NCI-H2081 (cell line): ENCODE measurements at places on chromosomes 16 and 17.
A peak's percentile ranks its signal among the peaks of the same experiment; 100 is the strongest.

GRCh38 chr16:30372038-30372712, 1.9 kb upstream of the TBC1D10B start:
- no peak for DNase-seq

GRCh38 chr17:34420254-34420766, 57.3 kb upstream of the CCL1 start:
- DNase-seq: peak; percentile 39

GRCh38 chr17:39658760-39659159, 6.4 kb upstream of the TCAP start:
- no peak for DNase-seq

- DNase-seq: no peak
These were observed 10.4 kb upstream of the GNA13 start for GRCh38 chr17:65066901-65067300.

DNA sequence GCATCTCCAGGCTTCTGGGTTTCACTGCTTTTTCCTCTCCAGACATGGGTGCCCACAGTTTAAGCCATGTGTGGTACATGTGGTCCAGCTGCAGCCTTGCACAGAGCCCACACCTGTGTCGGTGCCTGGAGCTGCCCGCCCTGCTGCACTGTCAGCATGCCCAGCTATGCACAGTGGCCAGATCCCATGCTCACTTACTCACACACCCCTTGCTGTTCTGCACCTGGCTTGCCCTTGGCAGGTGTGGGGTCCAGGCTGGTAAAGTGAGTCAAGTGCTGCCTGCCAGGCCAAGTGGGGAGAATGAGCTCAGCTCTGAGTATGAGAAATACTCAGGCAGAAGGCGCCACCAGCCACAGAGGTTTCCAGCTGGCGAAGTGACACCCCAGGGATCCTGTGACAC, 739.9 kb downstream of the CDH11 start:
- DNase-seq: no peak

DNA sequence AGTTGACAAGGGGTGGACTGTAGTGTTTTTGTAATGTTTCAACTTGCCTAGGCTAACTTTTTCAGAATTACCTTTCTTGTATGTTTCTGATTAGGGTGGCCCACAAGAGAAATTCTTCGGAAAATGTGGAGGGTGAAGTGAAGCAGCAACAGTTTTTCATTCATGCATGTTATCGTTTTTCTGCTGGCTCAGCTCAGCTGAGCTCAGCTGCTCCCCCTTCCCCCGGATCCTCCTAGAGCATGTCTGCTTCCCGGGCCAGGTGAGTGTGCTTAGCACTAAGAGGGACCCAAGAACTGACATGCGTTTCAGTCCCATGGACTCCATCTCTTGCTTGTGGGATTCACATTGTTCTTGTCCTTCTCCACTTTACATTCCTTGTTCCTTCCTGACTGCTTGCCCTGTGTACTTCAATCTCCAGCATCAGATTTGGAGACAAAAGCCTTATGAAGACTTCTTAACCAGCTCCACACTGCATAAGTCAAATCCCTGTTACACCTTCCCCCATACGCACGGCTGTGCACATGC, 33.6 kb downstream of the SCPEP1 start:
- no peak for DNase-seq

GRCh38 chr17:42773290-42774035, at the start of gene VPS25:
VPS25 (plus strand) TSS chr17:42773449; CDS start chr17:42773476, 27 bp downstream.
- DNase-seq: peak; percentile 81

GRCh38 chr17:80125656-80126448, 21.1 kb downstream of the EIF4A3 start:
- DNase-seq: no peak

GRCh38 chr17:29622337-29623282, at the start of gene CORO6:
CORO6 (minus strand) TSS chr17:29622912; CDS start chr17:29621421, 1,491 bp downstream.
- DNase-seq: no peak

DNA sequence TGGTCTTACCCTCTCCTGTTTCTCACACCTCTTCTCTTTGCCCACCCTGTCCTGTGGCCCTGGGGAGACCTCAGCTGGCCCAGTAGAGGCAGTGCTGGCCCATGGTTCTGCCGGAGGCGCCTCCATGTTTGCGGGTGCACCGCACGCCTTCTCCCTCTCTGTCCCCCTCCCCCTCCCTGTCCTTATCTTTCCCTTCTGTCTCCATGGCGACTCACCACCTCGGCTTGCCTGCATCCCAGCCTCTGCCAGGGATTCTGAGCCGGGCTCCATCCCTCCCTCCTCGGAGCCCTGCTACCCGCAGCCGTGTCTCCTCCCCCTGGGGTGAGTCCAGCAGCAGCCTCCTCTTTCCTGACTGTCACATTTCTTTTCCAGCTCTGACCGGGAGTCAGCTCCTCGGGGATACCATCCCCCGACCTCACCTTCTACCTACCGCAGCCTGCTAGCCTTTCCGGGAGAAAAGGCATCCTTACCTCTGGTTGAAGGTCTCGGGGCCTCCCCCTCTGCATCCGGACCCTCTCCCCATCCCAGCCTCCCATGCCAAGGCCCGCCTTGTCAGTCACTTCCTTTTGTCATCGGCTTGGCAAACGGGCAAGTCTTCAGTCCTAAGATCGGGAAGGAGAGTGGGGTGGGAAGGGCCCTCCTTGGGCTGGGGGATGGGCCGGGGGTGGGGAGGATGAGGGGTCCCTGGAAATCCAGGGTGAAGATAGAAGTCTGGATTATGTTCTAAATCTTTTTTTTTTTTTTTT, at the start of gene RNF112:
Gene RNF112, plus strand, starts transcription at position 358 of the 746 bp plus-strand sequence. Its CDS starts 177 bp downstream, at position 535.
- no peak for DNase-seq

DNA sequence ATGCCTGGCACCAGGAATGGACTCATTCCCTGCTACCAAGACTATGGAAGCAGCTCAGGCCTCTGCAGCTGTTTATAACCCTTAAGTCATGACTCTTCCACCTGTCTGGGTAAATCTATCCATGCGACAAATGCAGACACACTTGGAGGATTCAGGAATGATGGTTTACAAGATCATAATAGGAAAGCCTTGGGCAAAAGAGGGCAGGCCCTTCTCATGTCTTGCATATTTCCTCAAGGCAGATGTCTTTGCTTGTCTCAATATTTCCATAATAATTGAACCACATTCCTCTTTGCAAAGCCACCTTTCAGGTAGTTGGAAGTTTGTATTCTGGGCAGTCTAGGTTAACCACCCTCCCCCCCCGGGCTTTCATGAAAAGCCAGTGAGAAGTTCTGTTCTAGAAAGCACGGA, 884 bp upstream of the JPT1 start:
- no peak for DNase-seq

DNA sequence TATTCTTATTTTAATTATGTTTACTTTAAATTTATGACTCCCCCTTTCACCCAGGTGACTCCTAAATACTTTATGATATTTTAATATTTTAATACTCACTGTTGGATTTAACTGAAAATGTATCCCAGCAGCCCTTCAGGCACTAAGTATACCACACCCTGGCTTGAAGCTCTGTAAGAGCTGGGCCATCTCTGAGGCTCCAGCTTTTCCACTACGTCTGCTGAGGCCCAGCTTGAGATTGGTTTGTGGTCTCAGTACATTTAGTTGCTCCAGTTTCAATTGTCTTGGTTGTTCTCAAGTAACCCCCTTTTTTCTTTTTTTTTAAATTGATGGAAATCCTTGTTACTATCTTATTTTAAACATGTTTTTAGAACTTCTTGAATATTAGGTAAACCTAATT, 27.0 kb upstream of the CAPNS2 start:
- no peak for DNase-seq

DNA sequence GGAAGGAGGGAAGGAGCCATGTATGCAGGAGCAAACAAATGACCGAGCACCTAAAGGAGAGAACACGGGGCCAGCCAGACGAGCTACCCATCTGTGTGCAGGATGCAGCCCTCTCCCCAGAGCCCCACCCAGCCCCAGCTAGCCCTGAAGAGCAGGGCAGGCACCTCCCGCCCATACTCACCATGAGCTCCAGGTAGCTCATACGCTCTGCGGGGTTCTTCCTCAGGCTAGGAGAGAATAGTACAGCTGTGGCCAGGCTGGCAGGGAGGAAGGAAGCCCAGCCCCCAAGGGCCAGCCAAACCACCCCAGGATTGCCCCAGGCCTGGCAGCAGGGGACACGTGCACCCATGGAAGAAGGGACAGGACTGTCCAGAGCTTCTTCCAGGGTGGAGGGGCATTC, 81.9 kb downstream of the KCNJ18 start:
- DNase-seq: no peak

GRCh38 chr16:27346819-27347218, 33.0 kb downstream of the IL4R start:
- no peak for DNase-seq

GRCh38 chr16:29974291-29975133, 844 bp downstream of the TAOK2 start:
- no peak for DNase-seq

DNA sequence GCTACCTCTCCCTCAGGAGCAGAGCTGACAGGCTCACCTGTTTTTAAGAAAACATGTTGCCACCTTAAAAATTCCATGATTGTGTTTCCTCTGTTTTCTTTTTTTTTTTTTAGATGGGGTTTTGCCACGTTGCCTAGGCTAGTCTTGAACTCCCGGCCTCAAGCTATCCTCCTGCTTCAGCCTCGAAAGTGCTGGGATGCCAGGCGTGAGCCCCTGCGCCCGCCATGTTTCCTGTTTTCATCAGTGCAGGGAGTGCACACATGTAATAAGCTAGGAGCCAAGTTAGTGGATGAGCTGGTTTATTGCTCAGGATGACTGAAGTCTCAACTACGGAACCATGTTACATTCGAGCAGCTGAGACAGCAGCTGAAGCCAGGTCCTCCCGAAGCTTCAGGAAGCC, 13.6 kb downstream of the MRM3 start:
- no peak for DNase-seq

- DNase-seq: no peak
These were observed 60.0 kb downstream of the HS3ST3B1 start for GRCh38 chr17:14360856-14361255.

GRCh38 chr17:73620414-73620813, 23.8 kb downstream of the SDK2 start:
- DNase-seq: no peak

- DNase-seq: no peak
These were observed 19.7 kb upstream of the RGS9 start for GRCh38 chr17:65117384-65118035.

DNA sequence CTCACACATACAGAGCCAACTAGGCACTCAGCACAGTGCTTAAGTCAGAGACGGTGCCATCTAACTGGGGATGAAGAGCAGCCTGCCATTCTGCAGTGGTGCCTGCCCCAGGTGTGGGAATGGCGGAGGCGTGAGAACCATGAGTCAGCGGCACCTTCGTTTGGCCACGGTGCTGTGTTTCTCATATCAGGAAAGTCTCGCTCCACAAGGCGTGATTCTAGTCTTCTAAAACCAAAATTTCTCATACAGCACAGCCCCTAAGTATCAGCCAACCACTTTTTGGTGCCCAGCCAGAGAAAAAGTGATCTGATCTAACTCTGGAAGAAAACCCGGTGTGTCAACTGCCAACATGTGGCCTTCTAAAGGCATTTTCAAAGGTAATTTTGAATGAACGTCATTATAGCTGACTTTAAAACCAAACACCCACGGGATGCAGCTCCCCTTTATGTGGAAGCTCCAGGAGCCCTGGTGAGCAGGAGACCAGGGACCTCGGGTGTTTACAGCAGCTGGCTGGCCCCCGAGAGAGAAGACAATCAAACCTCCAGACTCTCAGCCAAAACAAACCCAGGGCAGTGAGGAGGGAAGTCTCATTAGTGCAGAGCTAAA, 54.6 kb downstream of the ABCC12 start:
- DNase-seq: peak; percentile 66

DNA sequence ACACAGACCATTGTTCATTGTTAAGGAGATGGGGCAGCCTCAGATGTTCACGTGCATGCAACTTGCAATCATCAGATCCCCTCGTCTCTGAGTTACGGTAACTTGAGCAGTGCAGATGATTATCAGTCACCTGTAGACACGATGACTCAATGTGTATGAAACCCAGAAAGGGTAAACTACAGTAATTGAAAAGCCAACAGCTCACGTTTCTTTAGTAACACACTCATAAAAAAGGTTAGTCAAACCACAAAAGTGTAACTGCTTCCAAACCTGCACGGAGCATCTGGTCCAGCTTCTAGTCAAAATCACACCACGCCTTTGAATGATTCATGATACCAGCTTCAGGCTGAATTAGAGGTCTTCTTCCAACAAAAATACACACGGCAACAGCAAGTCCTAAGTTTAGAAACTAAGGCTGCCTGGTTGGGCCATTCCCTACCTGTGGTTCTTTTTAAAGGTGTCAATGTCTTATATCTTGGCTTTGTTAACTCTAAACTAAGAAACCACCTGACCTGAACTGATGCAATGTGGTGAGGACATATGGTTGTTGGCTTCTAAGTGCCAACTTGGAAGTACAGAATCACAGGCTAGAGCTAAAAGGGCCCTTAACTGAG, 32.3 kb downstream of the GRB7 start:
- peak; percentile 47 for DNase-seq

- no peak for DNase-seq
These were observed 1.1 kb downstream of the KIF1C start for GRCh38 chr17:4998732-4999429.

DNA sequence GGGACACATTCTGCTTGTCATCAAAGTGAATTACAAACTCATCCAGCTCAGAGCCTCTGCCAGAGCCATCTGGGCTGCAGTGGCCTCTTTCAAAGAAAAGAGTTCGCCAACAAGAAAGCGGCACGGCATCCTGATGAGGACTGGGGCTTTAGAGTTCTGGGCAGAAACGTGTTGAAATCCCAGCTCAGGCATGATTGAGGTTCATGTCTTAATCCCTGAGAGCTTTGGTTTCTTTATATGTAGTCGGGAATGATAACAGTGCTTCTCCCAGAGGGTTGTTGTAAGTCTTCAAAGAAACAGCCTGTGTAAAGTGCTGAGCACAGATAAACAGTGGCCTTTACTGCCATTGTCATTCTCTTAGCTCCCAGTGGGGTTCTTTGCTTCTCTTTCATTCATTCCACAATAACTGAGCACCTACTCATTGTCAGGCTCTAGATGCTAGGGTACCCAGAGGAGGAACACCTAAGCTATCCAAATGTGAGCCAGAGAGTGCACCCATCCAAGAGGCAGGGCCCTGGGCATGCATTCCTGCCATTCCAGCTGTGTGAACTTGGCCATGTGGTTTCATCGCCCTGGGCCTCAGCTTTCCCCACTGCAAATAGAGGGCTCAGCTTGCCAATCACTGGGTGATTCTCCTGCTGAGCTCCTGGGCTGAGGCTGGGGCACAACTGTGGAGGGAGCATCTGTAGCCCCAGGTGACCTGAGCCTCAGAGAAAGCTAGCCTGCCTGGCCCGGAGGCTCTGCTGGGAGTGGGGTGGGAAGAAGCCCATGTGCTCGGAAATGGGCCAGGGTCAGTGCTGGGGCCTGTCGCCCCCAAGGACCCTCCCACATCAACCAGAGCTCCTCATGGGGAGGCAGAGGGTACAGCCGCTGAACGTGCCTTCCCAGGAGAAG, 38.3 kb upstream of the CRHR1 start:
- DNase-seq: no peak

- no peak for DNase-seq
These were observed 27.4 kb upstream of the CDH3 start for GRCh38 chr16:68617734-68618133.

DNA sequence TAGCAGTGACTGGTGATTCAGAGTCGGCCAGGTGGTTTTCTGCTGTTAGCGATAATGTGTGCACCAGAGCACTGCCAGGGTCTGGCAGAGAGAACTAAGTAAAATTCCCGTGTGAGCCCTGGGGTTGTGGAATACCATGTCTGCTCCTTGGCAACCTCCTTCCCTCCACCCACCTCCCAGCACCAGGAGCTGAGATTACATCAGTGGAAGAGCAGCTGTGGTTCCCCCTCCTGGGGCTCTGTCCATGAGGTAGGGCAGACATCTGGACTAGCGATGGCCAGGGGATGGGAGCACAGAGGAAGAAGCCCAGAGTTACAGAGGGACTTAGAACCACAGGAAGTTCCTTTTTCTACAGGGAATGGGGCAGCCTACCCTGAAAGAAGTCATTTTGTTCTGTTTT, 15.8 kb downstream of the CLEC10A start:
- no peak for DNase-seq
